ENCODE measurements at places on chromosomes 7 and 10. TPM values are rescaled to one million over a fixed set of nuclear protein-coding genes. Genes with fewer than 3 reads are reported as not detected.
A peak's percentile ranks its signal among the peaks of the same experiment; 100 is the strongest.

- DNase-seq = peak; percentile 43
Observed at GRCh38 chr7:139730746-139731612, 46.8 kb downstream of the HIPK2 start.

DNA sequence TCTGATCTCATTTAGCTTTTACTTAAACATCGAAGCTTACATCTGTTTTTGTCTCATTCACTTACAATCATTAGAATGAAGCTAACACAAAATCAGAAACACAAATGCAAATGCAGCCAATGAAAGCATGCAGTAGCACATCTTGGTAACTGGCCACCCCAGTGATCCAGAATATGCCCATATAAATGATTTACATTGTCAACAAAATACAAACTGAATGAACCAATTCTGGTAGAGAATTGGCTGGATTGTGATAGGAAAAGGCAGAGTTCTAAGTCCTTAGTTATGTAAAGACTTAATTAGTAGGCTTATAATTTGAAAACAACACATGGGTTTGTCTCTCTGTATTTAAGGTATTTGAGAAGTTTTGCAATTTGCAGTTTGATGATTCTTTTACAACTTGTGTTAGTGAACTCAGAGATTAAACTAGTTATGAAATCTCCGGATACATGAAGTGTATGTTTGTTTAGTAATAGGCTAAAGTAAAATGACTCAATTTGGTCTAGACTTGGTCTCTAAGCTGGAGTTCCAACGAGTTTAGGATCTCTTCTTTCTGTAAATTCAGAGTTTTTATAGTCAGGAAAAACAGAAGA lies 21.2 kb downstream of the TECTB start:
- DNase-seq = no peak

LIPF gene
- total RNA-seq = not detected

ANKMY2 gene
- total RNA-seq = 5.1 TPM

PVRIG gene
- 33.2 TPM for total RNA-seq
